ENCODE measurements at places on chromosomes 7 and 10.

DNA sequence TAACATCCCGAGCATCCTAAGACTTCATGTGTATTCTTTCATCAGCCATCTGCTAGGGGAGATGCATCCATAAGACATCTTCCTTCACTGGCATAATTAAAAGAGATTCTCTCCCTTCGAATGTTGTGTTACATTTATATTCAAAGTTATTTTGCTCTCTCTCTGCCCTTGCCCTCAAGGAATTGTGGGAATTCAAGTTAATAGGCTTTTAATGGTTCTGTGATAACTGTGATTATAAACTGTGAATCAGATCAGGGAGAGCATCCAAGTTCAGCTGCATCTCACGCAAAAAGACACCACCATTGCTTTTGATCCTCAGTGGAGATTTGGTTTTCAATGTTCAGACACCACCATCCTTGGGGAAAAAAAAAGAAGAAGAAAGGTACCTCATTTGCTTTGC lies 9.2 kb upstream of the TEX36 start:
- DNase-seq, result no peak

DNA sequence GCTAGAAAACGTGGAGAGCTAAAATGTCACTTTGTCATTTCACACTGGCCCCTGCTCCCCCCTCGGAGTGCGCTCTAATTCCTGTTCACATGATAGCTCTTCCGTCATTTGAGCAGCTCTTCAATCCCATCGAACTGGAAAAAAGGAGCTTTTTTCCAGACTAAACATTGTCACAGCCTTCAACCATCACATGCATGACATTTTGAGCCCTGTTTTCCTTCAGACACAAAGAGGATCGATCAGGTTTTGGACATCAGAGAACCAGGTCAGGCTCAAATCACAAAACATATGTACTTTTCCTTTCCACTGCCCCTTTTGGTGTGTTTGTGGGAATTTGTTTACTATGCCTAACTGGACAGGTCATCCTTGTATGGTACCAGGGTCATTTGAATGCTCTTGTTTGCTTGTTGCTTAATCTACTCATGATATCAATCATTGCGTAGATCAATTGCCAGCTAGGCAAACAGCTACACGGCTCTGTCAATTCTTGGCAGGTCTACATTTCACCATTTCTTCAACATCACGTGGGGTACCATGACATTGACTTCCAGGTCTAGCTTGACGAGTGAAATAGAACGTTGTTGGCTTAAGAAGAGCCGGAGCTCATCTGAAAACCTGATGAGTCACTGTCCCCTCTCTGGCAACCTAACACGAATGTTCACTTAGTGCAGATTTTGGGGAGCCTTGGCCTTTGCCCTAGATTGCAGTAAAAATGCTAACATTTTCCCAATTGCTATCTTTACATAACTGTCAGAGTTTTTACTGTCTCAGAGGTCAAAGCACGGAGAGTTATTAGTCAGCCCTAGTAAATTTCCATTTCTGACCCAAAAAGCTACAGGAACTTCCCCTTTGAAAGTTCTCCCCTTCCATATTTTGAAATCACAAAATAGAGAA lies 87.3 kb downstream of the LYZL2 start:
- DNase-seq, result no peak

GRCh38 chr10:81040940-81041339 lies 503.2 kb downstream of the SH2D4B start:
- no peak for DNase-seq

- DNase-seq, result no peak
Observed at GRCh38 chr10:75209086-75209920, 1.3 kb upstream of the VDAC2 start.

DNA sequence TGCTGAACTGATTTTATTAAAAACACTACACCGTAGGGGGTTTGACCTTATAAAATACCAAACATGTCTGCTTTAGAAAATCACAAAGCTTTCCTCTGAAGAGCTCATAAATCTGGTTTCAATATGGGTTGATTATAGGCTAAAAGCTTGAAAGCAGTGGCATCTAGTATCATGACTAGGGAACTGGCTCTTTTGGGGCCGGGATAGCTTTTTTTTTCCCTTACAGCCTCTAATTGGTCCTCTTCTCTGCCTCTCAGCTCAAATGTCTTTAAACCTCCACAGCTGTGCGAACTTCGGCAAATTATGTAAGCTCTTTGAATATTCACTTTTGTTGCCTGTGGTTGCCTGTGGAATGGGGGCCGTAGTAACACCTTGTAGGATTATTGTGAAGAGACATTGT lies 8.4 kb downstream of the BAMBI start:
- no peak for DNase-seq

GRCh38 chr10:125961743-125962142 lies 65.4 kb downstream of the FANK1 start:
- DNase-seq, result no peak

DNA sequence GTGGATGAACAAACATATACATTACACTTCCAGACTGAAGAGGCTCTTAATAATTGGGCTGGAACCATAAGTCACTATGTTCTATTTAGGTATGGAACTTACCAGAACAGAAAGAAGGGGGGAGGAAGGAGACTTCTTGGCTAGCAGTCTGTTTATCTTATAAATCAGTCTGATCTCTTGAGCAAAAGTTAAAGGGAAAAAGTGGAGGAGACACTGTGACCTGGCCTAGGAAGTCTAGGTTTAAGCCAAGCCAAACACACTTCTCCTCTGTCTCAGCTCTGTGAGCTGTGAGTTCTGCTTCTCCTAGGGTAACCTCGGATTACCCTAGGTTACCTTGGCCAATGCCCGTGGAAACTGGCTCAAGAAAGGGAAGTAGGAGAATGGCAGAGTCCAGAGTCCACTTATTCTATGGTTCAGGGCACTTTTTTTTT lies 95.2 kb downstream of the PFKFB3 start:
- DNase-seq, result no peak

GRCh38 chr7:94286111-94286510 lies 108.6 kb upstream of the COL1A2 start:
- no peak for DNase-seq

DNA sequence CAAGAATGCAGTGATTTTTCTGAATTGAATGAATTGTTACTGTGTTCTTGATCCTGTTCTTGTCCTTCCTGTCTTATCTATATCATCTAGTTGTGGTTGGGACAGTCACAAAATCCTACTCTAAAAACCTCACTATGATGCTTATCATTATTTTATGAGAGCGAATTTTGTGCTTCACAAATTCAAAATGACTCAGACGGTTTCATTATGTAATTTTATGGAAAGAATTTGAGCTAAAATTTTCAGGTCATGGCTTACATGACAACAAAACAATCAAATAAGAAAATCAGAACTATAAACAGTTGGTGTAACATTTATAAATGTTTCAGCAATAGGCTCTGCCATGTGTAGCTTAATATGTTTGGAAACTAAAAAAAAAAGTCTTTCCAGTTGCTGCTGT lies 6.9 kb downstream of the PRKAR2B start:
- DNase-seq, result no peak

GRCh38 chr7:37945336-37945735 lies 24.9 kb downstream of the EPDR1 start:
- no peak for DNase-seq

GRCh38 chr10:131427281-131427680 lies 115.8 kb upstream of the TCERG1L start:
- no peak for DNase-seq

DNA sequence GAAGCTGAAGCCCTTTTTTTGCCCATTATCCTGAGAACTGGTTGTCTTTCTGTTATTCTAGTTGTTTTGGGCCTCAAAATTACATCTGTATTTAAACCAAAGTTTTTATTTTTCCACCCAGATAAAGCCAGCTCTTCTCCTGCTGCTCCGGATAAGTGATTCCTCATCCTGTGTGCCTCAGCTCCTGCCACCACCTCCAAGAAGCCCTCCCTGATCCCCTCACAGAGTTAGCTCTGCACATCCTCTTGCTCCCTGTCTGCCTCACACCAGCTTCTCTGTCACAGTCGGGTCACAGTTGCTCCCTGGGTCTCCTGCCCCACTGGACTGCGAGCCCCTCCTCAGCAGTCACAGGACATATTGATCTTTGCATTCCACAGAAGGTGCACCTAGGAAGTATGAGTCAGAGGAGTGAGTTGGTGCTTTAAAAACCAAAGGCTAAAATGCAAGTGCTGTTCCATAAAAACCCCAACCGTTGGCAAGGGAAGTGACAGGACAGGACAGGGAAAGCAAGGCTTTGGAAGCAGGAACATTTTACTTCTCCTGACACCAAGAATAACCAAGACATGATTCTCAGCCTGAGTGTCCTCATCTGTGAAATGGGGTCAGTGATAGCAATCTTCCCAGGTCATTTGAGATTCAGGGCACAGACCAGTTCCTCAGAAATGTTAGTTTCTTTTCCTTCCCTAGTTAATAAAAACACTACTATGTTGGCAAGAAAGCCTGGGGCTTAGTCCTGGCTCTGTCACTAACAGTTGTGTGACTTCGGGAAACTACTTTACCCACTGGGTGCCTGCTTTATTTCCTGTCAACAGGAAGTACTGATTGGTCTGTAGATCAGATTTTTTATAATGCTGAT lies 36.5 kb upstream of the EEPD1 start:
- no peak for DNase-seq

DNA sequence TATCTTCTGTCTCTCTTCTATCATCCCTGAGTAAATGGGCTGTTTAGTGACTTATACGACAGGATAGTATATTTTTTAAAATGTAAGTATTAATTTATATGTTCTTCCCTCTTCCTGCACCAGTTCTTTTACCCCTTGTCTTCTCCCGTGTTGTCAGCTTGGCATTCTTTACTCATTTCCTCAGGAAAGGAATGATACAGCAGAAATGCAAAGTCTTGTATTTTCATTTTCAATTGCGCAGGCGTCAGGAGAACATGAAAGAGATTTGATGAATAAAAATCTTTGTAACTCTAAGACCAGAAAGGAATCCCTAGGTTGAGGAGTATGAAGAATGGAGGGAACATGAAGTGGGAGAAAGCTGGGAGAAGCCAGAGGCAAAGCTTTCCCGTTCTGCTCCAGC lies 18.8 kb upstream of the VPS41 start:
- DNase-seq, result no peak

- DNase-seq, result no peak
Observed at GRCh38 chr7:147308539-147308938, 1191.9 kb downstream of the CNTNAP2 start.

- peak; percentile 52 for DNase-seq
Observed at GRCh38 chr7:87218796-87219544, 562 bp downstream of the TMEM243 start.

- no peak for DNase-seq
Observed at GRCh38 chr7:69908454-69908853, 310.2 kb downstream of the AUTS2 start.

DNA sequence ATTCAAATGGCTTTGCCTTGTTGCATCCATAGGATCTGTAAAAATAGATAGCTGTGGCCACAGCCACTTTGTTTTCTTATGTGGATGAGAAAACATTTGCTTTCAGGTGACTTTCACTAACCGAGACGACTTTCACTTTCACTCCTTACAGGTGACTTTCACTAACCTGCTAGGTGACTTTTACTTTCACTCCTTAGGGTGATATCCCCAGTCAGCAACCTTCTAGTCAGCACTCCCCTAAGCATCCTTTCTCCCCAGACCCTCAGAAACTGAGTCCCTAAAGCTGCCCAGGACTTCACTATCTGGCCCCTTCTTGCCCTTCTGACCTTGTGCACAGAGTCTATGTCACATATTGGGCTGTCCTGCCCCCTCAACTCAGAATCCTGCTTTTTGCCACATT lies 177.5 kb downstream of the RELN start:
- DNase-seq, result no peak

- DNase-seq, result no peak
Observed at GRCh38 chr10:58300676-58301075, 31.7 kb downstream of the CISD1 start.

GRCh38 chr7:75854233-75854632 lies 24.6 kb upstream of the RHBDD2 start:
- DNase-seq, result no peak

DNA sequence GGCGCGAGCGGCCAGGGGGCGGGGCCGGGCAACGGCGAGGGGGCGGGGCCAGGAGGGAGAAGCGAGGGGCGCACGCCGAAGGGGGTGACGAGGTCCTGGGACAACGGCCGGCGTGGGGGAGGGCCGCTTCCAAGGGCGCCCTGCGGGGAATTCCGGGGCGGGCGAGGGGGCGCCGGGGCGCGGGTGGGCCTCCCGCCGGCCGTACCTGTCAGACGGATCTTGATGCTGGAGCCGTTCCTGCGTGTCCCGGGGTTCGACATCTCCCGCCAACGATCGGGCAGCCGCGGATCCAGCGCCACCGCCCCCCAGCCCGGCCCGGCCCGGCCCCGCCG lies 421 bp downstream of the SMURF1 start:
- DNase-seq, result no peak

GRCh38 chr10:77637532-77638320 lies at the start of gene KCNMA1:
Gene KCNMA1 (minus strand): TSS chr10:77637808.
- peak; percentile 35 for DNase-seq

DNA sequence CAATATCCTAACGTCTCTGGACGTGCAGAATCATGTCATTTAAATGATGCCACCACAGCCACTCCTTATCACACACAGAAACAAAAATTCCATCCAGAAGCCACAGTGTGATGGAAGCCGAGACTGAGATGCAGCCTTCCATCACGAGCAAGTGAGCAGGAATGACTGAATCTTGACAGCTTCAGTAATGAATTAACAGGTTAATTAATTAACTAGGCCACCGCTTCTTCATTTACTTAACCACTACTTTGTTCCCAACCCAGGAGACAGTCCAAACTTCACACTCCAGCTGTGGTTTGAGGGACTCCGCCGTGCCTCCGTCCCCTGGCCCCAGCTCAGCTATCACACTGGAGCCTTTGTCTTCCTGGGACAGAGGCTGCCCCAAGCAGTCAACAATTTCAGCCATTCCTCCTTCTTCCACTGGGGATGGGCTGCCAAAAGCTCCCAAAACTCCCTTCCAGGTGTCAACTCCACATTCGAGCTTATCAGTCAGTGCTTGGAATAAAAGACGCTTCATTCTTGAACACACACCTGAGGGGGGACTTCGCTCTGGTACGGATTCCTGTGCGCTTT lies 65.9 kb downstream of the FGFR2 start:
- DNase-seq, result no peak

- no peak for DNase-seq
Observed at GRCh38 chr7:102895602-102896001, 17.2 kb upstream of the LRRC17 start.

- DNase-seq, result no peak
Observed at GRCh38 chr10:124509880-124510632, 48.4 kb downstream of the LHPP start.

DNA sequence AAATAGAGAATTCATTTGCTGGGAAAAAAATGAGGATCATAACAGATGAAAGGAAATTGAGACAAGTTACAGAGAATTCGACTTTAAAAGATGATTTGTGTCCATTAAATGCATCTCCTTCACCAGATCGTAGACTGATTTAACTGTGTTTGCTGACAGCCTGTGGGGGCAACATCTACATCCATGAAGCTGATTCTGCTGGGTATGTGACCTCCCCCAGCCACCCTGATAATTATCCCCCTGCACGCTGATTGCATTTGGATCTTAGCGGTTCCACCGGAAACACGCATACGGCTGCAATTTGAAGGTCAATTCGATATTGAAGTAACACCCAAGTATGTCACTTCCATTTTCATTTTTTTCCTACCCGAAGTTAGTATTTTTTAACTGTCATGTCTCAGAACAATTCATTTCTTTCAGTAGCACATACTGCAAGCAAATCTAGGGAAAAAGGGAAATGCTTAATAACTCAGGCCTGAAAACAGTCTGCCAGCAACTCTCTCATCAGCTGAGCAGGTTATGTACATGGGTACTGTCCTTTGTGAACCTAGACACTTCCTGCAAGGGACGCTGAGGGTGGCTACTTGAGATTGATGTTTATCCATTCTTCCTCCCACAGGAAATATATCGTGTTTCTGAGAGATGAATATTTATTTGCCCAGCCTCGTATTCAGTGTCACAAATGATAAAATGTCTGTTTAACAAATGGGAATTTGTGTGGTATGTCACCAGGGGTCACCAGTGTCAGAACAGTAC lies 134.9 kb downstream of the ZNF22 start:
- no peak for DNase-seq
